Suppressor macrophage (primary cell): ENCODE measurements at places on chromosomes 12 and 14.
A peak's percentile ranks its signal among the peaks of the same experiment; 100 is the strongest.

DNA sequence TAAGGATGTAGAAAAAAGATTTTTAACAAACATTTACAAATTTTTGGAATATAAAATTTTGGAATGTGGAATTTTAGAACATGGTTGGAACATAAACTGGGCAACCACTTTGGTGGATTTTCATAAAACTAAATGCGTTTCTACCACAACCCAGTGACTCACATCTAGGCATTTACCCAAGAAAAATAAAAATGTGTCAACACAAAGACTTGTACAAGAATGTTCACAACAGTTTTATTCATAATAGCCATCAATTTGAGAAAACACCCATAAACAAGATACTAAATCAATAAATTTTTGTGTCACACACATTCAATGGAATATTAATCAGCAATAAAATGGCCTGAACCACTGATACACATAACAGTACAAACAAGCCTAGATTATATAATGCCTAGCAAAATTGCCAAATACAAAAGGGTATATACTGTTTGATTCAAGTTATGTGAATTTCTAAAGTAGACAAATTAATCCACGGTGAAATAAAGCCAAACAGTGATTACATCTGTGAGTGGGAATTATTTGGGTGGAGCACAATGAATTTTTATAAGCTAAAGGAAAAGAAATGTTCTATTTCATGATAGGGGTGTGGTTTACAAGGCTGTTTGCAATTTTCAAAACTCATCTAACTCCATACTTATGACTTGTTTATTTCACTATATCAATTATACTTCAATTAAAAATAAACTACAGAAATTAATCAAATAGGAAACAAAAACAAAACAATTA lies 415.2 kb upstream of the OR4E1 start:
- no peak for DNase-seq

GRCh38 chr12:104704224-104704779 lies 247.6 kb downstream of the CHST11 start:
- DNase-seq: no peak

DNA sequence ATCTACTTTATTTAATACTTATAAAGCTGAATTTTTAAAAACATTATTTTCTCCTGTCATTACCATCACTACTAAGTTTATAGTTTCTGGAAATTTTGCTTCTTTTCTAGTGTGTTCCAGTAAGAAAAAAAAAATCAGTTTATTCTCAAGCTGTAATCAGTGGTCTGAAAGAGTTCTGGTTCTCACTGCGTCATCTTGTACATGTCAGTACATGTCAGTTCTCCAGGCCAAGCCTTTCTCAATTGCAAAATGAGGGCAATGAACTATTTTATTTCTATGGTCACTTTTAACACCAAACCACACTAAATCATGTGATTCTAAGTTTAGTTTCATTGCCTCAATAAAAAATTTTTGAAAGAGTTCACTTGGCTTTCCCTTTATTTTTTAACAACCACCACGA lies 468.9 kb upstream of the LRFN5 start:
- DNase-seq: no peak

GRCh38 chr14:103935102-103935501 lies 6.8 kb downstream of the TDRD9 start:
- DNase-seq: no peak

- DNase-seq: no peak
These were observed 250.6 kb downstream of the AEBP2 start for GRCh38 chr12:19689801-19690472.

DNA sequence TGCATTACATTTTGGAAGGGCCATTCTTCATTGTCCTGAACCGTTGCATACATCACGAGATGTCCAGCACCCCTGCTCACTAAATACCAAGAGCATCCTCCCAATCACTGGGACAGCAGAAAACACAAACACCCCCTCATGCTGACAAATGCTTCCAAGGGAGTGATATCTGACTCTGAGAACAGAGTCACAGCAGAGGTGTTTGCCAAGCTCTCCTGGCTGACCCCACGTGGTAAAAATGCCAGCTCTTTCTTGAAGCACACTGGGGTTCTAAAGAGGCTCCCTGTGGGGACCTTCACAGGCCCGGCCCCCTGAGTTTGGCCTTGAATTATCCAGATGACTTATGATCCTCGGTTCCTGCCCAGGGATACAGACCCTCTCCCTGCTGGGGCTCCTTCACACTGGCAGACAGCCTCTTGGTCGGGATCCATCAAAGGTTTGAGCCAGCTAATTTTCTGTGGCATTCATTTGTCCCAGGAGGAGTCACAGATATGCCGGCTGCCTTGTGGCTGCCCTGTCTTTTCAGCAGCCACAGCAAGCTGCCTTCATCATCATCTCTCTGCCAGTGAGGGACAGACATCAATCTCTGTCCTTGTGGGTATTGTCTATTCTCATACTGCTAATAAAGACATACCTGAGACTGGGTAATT lies 43.1 kb upstream of the PSMC1 start:
- DNase-seq: no peak

DNA sequence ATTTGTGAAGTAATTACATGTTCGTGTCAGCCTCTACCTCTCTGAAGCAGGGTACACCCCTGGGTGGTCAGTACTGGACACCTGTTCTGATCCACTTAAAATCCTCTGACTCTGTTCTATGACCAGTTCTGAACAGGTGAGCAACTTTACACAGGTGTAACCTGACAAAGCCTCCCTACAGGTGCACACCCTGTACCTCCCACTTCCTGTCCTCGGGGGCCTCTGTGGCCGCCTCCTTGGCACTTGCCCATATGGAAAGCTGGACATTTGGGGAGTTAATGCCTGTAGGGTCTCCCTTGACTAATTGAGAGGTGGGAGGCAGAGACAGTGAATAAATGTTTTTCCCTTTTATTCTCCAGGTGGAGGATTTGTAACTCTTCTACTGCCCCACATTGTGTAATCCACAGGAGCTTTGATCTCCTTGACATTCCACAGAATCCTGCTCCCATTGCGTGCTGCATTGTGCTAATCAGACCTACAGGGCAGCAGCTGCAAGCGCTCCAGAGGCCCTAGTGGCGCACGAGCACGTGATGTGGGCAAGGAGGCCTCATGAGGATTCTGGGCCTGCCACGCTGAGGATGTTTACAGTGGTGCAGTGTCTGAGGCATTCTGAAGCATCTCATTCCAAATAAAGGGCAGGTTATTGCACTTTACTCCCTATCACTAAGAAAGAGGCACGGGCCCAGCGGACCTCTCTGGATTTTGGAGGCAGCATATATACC lies 45.8 kb upstream of the BATF start:
- DNase-seq: no peak

DNA sequence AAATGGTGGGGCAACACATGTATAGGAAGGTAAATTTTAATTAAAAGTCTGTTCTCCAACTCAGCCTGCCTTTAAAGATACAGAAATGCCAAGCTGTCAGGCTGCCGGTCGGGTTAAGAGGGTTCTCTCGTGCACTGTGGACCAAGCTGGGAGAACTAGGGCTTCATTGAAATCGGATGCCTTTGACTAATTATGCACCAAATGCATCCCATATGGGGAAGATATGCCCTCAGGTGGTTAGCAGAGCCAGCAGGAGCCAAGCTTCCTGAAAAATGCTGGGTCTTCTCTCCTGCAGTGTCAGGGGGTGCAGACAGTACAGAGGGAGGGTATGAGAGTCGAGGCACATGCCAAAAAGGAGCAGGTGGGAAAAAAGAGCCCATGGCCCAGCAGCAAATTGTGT lies 236.1 kb downstream of the CACNA1C start:
- DNase-seq: no peak

DNA sequence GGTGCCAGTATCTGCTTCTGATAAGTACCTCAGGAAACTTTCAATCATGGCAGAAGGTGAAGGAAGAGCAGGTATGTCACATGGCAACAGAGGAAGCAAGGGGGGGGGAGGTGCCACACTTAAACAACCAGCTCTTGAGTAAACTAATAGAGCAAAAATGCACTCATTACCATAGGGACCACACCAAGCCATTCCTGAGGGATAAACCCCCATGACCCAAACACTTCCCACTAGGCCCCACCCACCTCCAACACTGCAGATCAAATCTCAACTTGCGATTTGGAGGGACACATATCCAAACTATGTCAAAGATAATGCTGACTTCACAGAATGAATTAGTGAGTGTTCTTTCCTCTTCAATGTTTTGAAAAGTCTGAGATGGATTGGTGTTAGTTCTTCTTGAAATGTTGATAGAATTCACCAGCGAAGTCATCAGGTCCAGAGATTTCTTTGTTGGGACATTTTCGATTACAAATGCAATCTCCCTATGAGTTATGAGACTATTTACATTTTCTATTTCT lies 16.6 kb downstream of the TFCP2 start:
- no peak for DNase-seq

GRCh38 chr12:57142121-57142520 lies 5.3 kb downstream of the LRP1-AS start:
- DNase-seq: no peak

- peak; percentile 88 for DNase-seq
These were observed 55.6 kb upstream of the PPP2R5C start for GRCh38 chr14:101705733-101706508.

DNA sequence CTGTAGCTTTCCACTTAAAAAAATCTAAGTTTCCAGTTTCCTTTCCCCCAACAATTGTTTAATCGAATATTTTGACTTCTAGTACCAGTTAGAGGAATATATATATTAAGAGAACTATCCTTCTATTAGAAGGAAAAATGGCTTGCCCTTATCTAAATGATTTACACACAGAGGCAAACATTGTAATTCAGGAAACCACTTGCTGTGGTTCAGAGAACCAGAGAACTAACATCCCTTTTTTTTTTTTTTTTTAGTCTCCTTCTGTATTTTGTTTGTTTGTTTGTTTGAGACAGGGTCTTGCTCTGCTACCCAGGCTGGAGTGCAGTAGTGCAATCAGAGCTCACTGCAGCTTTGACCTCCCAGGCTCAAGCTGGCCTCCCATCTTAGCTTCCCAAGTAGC lies 746.6 kb downstream of the VRK1 start:
- peak; percentile 6 for DNase-seq

- DNase-seq: no peak
These were observed 82.7 kb upstream of the ESRRB start for GRCh38 chr14:76293221-76293620.

DNA sequence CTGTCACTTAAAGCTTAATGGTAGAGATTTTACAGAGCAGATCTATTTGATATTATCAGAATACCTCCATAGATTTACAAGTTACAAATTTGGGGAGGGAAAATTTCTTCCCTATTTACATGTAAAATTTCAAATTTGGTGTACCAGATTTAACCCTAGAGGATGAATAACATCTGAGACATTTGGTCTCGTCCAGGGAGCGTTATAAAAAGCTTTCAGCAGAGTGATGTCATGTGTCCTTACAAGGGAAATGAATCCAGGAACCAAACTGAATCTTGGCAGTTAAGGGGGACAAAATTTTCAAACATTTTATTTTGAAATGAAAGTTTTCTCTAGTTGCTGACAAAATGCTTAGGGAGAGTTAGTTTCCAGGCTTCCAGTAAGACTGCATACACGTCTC lies 4.5 kb upstream of the CDK17 start:
- peak; percentile 22 for DNase-seq

GRCh38 chr12:82886671-82887340 lies 200.1 kb downstream of the TMTC2 start:
- DNase-seq: no peak

DNA sequence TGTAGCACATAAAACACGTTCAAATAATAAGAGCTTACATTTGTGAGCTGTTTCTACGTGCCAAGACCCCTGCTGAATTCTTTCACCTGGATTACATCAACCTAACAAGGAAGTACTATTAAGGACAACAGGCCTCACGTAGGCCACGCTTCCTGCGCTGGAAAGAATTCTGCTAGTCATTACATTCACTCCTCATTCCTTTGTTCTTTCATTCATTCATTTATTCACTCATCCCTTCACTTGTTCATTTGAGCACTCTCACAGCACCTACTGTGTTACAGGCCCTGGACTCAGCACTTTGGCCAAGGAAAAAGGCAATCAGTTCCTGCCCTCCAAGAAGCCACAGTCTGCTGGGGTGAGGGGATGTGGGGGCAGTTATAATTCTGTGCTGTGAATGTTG lies 28.2 kb downstream of the TESC start:
- DNase-seq: no peak

GRCh38 chr12:15522574-15523187 lies 200.4 kb downstream of the PTPRO start:
- DNase-seq: peak; percentile 72

DNA sequence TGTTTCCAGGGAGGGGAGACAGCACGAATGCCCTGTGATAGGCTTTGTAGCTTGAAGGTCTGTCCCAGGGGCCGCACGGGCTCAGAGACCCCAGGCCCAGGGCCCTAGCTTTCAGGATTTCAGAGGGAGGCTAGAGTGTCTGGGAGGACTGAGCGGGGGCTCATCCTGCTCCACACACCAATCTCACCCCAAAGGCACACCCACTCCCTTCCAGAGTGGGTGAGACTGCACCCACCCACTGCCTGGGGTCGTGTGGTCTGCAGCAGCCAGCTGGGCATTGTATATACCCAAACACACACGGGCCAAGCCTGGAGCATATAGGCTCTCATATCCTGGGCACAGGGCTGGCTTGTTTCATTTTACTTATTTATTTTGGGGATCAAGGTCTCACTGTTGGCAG lies 5.8 kb upstream of the SLC25A47 start:
- no peak for DNase-seq

DNA sequence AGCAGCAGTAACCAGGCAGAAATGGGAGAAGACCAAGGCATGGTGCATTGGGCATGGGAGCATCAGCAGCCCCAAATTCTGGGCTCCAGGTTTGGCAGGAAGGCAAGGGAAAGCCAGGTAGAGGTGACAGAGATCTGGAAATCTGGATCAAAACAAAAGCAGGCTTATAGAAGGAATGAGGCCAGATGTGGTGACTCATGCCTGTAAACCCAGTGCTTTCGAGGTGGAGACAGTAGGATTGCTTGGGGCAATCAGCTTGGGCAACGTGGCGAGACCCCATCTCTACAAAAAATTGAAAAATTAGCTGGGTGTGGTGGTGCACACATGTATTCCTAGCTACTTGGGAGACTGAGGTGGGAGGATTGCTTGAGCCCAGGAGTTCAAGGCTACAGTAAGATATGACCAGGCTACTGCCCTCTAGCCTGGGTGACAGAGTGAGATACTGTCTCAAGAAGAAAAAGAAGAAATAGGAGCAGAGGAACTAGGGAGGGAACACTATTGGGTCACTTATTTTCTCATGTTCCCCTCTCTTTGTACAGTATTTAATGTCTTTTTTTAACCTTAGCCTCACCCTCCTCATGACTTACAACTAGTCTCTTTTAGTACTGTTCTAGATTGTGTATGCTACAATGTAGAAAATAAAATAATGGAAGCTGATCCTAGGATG lies 25.1 kb downstream of the SLC4A8 start:
- no peak for DNase-seq

DNA sequence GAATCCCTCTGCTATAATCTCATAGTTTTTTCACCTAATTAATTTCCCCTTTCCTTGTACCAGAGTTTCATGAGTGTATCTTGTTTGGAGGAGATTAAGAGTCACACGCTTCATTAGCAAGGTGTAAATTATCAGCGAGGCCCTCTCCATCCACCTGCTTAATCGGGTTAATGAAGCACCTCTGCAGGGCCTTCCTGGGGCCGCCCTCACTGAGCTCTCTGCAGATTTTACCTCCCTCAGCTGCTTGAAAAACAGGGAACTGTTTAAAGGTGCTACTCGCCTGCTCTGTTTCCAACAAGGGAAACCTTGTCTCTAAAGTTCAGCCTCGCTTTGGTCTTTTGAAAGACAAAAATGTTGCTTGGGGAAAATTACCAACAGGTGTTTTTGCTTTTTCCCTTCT lies 35.8 kb downstream of the OTX2 start:
- no peak for DNase-seq

GRCh38 chr14:83300476-83301064 lies 1766.9 kb upstream of the SEL1L start:
- peak; percentile 11 for DNase-seq

GRCh38 chr12:99390707-99391106 lies 256.8 kb upstream of the GARIN6 start:
- DNase-seq: no peak
